ENCODE measurements at places on chromosomes 6 and 20.

GRCh38 chr6:144583614-144583954 lies 298.4 kb downstream of the UTRN start:
- DNase-seq: no peak

GRCh38 chr6:153013438-153013837 lies 10.9 kb upstream of the MTRF1L start:
- no peak for DNase-seq

- no peak for DNase-seq
Observed at GRCh38 chr20:49831770-49832631, 19.4 kb downstream of the SLC9A8 start.

GRCh38 chr6:24780206-24780605 lies 5.5 kb downstream of the GMNN start:
- DNase-seq: no peak

GRCh38 chr6:148166339-148166968 lies 176.2 kb upstream of the SASH1 start:
- DNase-seq: no peak

DNA sequence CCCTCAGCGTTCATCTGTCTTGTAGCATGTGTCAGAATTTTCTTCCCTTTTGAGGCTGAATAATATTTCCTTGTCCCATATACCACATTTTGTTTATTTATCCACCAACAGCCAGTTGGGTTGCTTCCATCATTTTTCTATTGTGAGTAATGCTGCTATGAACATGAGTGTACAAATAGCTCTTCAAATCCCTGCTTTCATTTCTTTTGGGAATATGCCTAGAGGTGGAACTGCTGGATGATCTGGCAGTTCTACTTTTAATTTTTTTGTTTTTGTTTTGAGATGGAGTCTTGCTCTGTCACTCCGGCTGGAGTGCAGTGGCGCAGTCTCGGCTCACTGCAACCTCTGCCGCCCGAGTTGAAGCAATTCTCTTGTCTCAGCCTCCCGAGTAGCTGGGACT lies 64.7 kb downstream of the SASH1 start:
- DNase-seq: no peak

DNA sequence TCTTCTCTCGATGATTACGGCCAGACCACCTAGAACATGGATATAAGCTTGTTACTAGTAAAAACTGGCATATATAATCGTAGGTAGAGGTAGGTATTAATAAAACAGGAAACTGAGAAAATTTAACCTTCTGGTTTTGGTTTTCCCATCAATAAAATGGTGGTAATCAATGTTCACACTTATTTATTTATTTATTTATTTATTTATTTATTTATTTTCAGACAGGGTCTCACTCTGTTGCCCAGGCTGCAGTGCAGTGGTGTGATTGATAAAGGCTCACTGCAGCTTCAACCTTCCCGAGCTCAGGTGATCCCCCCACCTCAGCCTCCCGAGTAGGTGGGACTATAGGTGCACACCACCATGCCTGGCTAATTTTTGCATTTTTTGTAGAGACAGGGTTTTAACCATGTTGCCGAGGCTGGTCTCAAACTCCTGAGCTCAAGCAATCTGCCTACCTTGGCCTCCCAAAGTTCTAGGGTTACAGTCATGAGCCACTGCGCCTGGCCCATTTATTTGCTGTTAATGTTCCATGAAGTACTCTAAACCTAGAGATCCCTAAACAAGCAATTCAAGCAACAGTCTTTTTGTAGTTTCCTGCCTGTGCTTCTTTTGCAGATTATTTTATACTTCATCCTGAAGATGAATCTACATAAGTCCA lies 11.5 kb downstream of the TOMM6 start:
- no peak for DNase-seq

DNA sequence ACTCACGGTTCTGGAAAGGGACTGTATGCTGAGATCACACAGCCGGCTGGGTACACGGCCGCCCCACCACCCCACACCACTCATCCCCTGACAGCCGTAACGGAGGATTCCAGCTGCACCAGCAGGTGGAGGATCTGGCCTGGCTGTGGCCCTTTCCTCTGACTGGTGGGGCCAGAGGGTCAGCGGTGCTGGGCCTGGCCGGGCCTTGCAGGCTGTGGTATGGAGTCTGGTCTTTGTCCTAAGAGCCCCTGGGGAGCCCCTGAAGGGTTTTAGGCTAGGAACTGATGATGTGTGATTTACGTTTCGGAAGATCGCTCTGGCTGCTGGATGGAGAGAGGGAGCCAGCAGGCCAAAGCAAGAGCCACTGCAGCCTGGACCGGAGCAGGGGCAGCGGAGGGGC lies 26.6 kb downstream of the NOL4L start:
- no peak for DNase-seq

DNA sequence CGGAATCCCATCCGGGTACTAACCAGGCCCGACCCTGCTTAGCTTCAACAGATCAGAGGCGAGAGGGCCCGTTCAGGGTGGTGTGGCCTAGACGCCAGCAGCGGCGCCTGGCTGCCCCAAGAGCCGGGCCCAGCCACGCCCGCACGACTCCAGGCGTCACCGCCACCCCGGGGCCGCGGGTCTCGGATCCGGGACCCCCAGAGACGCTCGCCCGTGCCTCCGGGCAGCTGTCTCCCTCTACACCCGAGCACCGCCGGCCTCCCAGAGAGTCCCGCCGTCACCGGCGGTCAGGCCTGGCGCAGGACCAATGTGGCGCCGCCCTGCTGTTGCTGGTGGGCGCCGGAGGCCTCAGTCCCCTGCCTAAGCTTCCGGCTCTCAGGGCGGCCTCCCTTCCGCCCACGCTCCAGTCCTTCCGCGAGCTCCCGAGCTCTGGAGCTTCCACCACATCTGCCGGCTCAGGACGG lies 441.2 kb upstream of the DEFB115 start:
- no peak for DNase-seq

DNA sequence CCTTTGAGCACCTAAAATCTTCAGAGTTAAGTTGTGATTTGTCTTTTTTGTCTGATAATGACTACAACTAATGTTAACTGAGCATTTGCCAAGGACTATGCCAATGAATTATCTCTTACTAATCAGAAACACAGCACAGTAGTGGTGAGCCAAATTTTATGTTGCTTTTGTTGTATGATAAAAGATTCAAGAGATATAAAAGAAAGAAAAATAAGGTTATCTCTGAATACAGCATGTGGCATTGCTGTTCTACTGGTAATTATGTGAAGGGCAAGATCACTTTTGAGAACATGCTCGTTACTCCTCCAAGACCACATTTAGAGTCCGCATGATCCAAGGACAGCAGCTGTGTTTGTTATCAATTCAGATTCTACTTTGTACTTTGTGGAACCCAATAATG lies 133.4 kb upstream of the MYLIP start:
- no peak for DNase-seq

DNA sequence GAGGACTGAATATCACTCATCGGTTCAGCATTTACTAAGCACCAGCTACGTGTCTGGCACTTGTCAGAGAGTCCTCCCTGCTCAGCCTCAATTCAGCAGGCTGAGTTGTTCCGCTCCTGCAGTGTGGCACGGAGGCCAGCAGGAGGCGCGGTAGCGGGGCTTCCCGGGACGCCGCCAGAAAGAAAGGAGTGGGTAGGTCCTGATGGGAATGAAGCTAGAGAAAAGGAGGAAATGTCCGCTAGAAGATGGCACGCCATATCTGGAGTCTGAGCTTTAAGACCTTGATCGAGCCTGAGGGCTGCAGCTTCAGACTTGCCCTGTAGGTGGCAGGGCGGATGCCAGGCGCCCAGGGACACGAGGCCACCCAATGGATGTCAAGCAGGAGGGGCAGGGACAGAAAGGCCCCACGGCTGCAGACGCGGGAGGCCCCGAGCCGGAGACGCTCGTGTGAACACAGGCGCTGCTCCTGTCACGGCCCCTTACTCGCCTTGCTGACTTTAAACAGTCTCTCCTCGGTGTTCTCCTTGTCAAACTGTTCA lies 18.7 kb downstream of the SERPINB6 start:
- DNase-seq: peak; percentile 57
